ENCODE measurements at places on chromosomes 7 and 10.

DNA sequence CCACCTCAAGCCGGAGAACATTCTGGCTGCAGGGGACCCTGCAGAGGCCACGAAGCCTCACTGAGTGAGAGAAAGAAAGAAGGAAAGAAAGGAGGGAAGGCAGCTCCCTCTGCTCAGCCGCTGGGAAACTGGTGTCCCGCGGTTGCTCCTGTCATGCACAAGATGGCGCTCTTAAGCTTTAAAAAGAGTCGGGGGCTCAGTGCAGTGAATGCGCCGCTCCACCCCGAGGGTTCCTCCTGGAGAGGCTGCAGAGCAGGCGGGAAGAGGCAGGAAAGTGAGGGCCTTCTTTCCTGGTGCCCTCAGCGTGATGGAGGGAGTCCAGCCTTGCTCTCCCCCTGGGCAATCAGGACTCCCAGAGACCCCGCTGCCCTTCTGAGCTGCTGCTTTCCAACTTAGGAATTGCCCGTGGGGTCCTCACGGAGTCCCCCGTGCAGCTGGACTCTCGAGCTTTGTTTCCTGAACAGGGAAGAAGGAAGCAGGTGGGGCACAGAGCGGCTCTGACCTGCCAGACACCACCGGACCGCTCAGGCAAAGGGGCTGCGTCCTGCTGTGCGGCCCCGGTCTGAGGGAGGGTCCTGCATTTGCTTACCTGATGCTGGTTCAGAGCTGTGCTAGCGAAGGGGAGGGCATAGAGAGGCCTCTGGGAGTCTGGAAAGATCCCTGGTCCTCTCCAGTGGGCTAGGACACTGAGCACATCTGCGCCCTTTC is 141.9 kb upstream of the MKI67 start:
- DNase-seq: no peak

DNA sequence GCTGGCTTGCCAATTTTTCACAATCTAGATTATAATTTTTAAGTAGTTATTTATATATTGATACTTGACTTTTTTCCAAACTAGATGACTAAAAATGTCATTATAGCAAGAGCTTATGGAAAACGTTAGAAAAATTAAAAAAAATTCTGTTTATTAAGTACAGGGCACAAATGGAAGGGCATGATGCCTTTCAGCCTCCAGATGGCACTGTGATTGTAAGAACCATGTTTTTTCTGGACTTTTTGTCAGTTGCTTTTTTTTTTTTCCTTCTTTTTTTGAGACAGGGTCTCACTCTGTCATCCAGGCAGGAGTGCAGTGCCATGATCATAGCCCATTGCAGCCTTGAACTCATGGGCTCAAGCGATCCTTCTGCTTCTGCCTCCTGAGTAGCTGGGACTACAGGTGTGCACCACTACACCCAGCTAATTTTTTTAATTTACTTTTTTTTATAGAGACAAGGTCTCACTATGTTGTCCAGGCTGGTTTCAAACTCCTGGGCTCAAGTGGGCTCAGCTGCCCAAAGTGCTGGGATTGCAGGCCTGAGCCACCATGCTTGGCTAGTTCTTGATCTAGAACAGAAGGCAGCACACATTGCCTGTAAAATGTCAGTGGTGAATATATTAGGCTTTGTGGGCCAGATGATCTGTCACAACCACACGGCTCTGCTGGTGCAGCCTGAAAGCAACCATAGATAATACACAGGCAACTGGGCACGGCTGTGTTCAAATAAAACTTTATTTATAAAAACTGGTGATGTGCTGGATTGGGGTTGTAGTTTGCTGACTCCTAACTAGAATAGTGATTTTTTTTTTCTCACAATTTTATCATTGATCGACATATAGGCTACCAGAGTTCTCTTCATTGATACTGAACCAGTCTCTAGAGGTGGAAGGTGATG is 27.4 kb downstream of the UCMA start:
- DNase-seq: no peak

- no peak for DNase-seq
These were observed 305.7 kb downstream of the FZD1 start for GRCh38 chr7:91569728-91570457.

DNA sequence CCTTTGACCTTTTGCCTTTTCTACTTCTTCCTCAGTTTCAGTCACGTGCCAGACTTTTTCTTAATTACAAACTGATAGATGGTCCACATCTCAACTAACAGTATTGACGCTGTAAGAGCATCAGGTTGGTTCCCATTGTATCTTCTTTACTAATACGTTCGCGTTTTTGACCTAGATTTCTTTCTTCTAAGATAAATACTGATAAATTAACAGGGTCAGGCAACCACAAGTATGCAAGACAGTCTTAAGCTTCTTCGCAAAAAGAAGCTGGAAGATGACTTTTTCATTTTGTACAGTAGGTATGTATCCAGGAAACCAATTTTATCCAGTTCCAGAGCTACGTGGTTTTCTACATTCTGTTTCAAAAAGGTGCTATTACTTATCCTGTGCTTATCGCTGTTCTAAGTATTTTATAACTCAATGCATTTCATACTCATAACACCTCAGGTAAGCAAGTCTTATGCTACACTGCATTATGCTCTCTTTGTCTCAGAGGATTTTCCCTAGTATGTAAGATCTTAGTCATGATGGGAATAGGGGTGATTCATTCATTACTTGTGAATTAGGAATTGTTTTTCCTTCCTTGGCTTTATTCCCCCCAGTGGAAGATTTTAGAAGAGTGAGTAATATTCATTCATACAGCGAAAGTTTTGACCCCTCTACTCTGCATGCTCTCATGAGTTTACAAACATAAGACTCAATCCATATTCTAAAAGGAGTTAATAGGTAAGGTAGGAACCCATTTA is 955 bp downstream of the DUS4L start:
- DNase-seq: no peak

GRCh38 chr10:11024596-11024995 is 6.9 kb downstream of the CELF2 start:
- DNase-seq: no peak

All from activated naive CD4-positive, alpha-beta T cell (primary cell).